ENCODE measurements at places on chromosomes 6 and 20.

DNA sequence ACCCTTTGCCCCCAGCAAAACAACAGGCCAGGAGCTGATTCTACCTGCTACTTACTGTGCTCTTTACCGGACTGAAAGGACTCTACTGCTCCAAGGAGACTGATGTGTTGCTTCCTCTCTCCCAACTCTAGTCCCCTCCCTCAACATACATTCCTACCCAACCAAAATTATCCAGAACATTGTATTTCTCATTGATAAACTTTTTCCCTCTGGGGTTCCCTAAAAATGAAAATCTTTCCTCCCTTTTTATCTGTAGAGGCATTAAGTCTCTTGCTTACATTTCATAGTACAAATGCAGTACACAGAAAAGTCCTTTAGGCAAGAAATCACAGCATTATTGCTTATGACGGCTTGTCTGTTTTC is 940 bp upstream of the HS3ST5 start:
- DNase-seq, result no peak

DNA sequence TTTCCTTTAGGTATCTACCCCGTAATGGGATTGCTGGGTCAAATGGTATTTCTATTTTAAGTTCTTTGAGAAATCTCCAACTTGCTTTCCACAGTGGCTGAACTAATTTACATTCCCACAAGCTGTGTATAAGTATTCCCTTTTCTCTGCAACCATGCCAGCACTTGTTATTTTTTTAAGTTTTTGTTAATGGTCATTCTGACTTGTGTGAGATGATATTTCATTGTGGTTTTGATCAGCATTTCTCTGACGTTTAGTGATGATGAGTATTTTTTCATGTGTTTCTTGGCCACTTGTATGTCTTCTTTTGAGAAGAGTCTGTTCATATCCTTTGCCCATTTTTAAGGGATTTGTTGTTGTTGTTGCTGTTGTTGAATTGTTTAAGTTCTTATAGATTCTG is 871.1 kb downstream of the KIF16B start:
- DNase-seq, result no peak

DNA sequence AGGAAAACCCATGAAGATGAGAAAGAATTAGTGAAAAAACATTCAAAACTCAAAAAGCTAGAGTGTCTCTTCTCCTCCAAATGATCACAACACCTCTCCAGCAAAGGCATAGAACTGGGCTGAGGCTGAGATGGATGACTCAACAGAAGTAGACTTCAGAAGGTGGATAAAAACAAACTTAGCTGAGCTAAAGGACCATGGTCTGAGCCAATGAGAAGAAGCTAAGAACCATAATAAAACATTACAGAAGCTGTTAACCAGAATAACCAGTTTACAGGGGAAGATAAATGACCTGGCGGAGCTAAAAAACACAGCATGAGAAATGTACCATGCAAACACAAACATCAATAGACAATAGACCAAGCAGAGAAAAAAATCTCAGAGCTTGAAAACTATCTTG is 904.1 kb upstream of the MANEA start:
- DNase-seq, result no peak

GRCh38 chr6:143745166-143746133 is 67.7 kb downstream of the PHACTR2 start:
- DNase-seq, result no peak

GRCh38 chr20:63696306-63696627 is 185 bp upstream of the TNFRSF6B start:
- no peak for DNase-seq

DNA sequence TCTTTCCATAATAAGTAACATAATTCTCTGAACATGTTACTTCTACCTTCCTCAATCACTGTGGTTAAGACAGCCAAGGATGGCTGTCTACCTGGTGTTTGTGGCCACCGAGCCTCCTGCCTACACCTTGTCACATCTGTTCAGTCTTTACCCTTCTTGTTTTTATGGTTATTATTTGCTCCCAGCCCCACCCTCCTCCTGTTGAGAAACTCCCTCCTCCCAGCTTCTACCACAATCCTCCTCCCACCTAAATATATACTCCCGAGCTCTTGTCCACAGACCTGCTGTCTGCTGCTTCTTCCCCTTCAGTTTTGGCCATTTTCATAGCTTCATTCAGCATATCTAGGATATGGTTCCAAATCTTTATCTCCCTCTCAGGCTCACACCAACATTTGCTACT is 35.7 kb upstream of the GABRR1 start:
- no peak for DNase-seq

DNA sequence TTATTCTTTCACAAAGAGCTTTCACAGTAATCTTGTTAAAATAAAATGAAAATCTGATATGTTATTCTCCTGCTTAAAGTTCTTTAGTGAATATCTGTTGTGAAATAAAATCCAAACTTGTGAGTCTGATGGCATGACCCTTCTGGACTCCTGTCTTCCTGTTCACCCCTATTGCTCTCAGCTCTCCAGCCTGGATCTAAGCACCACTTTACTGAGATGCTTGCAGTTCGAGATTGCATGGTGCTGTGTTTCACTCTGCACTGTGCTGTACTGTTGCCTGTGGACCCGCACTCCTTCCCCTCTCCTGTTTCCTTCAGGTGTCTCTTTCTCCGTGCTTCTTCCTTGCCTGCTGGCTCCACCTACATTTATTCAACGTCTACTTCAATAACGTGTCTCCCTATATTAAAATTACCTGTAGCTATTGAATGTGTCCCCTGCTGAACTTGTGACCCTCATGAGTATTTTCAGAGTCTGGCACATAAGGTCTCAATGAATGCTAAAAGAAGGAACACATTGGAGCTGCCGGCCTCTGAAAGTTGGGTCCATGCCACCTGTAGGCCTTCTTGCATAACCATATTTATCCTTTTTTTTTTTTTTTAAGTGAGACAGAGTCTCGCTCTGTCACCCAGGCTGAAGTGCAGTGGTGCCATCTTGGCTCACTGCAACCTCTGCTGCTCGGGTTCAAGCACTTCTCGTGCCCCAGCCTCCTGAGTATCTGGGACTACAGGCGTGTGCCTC is 100.1 kb downstream of the ARID1B start:
- no peak for DNase-seq

GRCh38 chr6:127090051-127090450 is 28.4 kb upstream of the RSPO3 start:
- DNase-seq, result no peak

- DNase-seq, result no peak
Observed at GRCh38 chr6:14151773-14152172, 34.2 kb downstream of the CD83 start.

GRCh38 chr6:38528196-38528965 is 111.3 kb downstream of the BTBD9 start:
- no peak for DNase-seq

GRCh38 chr20:58515233-58516212 is at the start of gene APCDD1L:
Gene APCDD1L (minus strand): TSS chr20:58515399. CDS start chr20:58514707, 692 bp downstream.
- no peak for DNase-seq

GRCh38 chr6:106556368-106556960 is 72.8 kb downstream of the RTN4IP1 start:
- DNase-seq, result no peak

- DNase-seq, result peak; percentile 14
Observed at GRCh38 chr20:17620371-17621228, 50.7 kb downstream of the DSTN start.

DNA sequence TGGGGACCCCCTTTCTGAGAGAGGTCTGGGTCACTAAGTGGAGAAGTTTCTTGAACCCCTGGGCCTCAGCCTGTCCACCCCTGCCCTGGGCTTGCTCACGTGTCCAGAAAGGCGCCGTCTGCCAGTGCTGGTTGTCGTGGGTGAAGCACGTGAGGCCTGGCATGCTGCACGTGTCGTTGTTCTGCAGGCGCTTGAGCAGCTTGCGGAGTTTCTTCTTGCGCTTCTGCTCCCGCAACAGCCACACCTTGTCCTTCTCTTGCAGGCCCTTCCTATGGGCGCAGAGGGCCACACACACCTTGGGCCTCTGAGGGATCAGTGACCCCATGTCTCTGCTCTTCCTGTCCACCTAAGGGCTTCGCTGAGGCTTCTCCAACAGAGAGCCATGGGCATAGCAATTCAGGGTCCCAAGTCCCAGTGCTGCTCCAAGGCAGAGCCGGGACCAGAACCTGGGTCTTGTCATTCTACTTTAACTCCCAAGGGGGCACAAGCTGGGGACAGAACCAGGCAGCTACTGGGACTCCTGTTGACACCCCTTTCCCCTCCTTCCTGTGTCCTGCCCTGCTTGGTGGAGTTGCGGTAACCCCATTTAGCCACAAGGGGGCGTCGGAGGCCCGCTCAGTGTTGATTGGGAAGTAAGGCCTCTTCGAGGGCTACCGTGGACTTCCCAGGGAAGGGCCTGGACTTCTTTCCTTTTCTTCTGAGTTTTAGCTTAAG is 121.8 kb downstream of the SULF2 start:
- DNase-seq, result peak; percentile 76

DNA sequence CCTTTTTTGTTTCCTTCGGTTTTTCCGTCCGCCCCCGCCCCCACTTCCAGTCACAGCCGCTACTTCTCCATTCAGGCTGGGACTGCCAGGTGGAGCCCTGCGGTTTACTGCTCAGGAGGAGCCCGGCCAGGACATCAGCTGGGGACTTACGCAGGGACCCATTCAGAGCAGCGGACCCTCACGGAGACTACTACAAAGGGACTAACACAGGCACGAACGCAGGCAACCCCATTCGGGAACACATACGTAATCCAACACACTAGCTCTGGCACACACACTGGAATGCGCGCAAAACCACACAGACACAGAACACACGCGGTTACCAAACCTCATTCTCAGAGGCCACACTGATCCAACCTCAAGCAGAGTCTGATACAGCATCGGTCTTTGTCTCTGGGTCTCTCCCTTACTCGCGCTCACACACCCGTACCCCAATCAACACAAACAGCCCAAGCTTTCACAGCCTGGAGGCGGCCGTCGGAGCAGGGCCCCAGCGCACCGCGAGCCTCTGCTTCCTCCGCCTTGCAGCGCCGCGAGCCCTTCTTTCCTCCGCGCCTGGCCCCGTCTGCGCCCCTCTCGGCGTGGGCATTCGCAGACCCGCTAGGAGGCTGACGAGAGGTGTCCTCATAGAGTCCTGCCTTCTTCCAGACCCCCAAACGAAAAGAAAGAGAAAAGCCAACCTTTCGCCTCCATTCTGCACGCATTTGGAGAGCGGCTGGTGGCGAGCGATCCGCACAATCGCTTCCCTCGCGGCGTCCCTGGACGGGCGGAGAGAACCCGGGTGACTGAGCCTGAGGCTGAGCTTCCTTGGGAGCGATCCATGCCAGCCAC is 1.1 kb upstream of the SLC32A1 start:
- peak; percentile 23 for DNase-seq

DNA sequence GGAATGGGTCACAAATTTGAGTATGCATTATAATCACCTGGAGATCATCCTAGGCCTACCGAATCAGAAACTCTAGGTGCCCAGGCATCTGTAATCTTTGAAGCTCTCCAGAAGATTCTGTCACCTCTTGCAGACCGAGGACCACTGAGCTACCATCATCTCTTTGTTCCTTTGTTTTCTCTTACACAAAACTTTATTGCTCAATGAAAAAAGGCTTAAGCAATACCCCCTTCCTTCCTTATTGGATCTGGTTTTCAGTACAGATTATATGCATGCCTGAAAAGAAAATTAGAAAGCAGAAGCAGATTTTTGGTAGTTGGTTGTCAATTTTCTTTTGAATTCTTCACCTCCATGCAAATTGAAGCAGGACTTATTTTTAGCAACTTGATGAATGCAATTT is 31.3 kb downstream of the STX11 start:
- DNase-seq, result no peak

DNA sequence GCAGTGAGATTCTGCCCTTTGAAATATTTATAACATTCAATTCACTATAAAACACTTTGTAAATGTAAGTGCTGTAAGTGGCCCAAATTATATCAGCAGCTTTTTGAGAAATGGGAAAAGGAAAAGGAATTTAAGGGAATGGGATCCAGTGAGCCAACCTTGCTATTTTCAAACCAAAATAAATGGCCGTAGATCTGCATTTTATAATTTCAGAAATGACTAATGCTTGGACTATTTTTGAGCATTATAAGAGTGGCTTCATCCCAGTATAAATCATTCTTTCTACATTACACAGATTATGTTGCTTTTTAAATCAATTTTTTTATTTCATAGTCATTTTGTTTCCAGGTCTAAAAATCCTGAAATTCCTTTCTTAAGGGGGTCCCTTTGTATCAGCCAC is 49.2 kb downstream of the ANKRD6 start:
- DNase-seq, result no peak

- DNase-seq, result no peak
Observed at GRCh38 chr6:86045038-86045437, 402.4 kb upstream of the SYNCRIP start.

- no peak for DNase-seq
Observed at GRCh38 chr6:12813321-12813720, 96.8 kb downstream of the PHACTR1 start.

DNA sequence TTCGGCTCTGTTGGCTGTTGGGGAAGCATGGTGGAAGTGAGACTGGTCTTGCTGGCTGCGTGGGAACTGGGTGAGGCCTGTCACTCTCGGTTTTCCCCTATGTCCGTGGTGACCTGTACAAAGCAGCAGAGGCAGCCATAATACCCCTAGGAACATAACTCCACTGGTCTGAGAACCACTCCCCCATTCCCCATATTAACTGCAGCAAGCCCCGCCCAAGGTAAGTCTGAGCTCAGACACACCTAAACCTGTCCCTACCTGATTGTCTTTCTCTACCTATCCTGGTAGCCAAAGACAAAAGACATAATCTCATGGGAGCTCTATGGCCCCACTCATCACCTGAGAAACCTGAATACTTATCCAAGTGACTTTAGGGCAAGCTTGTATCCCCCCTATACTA is 156.3 kb upstream of the PHACTR1 start:
- no peak for DNase-seq

DNA sequence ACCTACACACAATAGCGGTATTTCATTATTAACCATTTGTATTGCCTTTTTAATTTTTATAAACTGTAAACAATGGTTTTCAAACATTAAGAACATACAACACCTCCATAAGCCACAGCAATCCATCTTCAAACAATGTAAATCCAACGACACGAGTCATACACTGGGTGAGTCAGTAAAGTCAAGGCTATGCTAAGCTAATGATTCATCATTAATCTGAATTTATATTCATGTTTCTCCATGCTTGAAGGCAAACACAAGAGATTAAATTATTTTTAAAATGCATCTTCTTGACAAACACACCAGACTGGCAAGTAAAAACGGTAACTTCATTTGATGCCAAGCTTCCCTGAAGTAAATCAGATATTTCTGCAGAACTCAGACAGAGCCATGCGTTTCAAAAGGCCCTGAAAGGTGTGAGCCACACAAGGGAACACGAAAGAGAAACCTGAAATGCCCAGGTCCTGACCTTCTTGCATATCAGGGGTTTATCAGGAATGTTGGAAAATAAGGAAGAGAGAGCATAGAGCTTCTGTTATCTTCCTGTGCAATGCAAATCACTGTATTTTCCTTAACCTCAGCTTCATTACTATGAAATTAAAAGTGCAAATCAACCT is 162.5 kb downstream of the ALDH8A1 start:
- DNase-seq, result no peak

- no peak for DNase-seq
Observed at GRCh38 chr6:134628154-134628553, 310.2 kb upstream of the SGK1 start.

DNA sequence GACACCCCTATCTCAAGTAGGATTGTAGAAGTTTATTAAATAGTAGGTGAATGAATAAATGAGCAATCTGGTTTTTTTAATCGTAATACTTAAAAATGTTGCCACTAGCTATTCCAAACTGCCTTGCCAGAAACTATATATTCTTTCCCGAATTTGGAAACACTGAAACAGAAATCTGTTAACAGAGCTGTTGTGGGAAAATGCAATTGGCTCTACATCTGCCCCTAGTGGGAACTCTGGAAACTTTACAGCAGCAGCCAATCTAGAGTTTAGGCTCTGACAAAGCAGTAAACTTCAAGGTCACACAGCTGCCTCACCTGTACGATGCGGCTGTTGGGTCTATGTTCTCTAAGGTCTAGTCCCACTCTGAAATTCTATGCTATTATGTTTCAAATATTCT is 41.7 kb downstream of the SYNE1 start:
- DNase-seq, result no peak

Data from GM12892 (cell line).